MG63 (cell line): ENCODE measurements at places on chromosomes 2 and 18. TPM values are rescaled to one million over a fixed set of nuclear protein-coding genes. Genes with fewer than 3 reads are reported as not detected.
A peak's percentile ranks its signal among the peaks of the same experiment; 100 is the strongest.

- DNase-seq: no peak
Observed at GRCh38 chr2:109254174-109254904, 125.3 kb downstream of the SH3RF3 start.

DNA sequence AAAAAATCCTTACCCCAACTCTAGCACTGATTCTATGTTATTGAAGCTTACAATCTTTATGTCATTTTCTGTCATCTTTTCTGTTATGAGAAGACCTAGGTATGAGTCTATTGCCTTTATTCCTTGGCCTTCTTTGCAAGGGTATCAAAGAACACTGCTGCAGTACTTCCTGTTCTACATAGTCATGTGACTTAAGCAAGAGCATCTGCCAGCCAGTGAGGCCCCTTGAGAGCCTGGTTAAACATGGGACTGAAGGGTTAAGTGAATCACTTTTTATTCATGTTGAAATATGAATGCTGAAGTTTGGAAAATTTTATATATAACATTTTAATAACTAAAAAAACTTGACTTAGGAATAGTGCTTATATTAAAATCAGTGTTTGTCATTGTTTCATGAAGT lies 844 bp upstream of the CPS1 start:
- DNase-seq: no peak

- DNase-seq: no peak
Observed at GRCh38 chr2:228507870-228508269, 326.4 kb upstream of the SPHKAP start.

The IL36A gene
- total RNA-seq: not detected in 2 replicates

The SPDYA gene
- total RNA-seq: not detected in 2 replicates

- DNase-seq: peak; percentile 21
Observed at GRCh38 chr18:22999212-22999611, 66.1 kb downstream of the RBBP8 start.

- DNase-seq: no peak
Observed at GRCh38 chr2:163077241-163077640, 238.7 kb upstream of the KCNH7 start.
